ENCODE measurements at places on chromosomes 16 and 17.

GRCh38 chr17:18179196-18179595 is 4.4 kb upstream of the ALKBH5 start:
- no peak for DNase-seq

GRCh38 chr16:84718-85406 is 6.8 kb downstream of the MPG start:
- DNase-seq, result no peak

DNA sequence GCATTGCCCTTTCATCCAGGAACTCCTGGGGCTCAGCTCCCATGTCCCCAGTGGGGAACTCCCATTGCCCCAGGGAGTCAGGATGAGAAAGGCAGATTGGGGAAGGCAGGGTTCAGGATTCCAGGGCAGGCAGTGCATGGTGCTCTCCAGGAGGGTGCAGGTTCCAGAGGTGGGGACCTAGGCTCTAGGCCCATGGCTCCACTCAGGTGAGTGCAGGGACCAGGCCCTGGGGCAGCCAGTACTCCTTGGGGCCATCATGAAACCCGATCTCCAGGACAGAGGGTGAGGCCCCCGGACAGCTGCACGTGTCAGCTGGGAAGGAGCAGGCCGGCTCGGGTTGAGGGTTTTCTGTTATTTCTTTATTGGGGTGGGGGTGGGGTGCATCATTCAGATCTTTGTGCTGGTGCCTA is 1.3 kb upstream of the MTSS2 start:
- no peak for DNase-seq

DNA sequence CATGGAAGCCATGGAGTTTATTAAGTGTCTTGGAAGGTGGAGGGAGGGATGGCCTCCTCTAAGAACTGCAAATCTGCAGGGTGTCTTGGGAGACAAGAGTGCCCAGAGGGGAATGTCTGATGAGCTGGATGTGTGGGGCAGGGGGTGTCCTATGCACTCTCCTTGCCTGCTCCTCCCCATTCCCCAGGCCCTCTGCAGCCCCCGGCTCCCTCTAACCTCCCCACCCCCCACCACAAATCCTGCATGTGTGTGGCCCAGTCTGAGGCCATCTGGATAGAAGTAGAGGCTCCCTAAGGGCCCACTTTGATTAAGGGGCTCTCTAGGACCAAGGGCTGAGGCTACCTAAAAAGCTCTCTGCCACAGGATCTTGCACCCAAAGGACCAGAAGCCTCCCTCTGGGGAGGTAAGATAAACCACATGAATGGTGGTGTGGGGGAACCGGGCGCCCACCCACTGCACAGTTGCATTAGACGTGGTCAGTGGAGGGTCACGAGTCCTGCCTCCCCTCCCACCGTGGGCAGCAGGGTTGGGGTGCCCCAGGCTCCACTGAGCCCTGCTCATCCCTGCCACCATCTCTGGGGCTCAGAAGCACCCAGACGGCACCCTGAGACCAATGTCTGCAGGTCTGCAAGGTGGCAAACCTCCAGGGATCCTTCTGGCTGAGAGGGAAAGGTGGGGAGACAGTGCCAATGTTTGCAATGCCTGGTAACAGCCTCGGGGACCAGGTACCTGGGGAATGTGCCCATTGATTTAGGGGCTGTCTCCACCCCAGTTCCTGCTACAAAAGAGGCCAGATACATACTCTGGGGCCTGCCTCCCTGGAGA is 618 bp downstream of the AANAT start:
- DNase-seq, result no peak

- DNase-seq, result no peak
Observed at GRCh38 chr16:9900576-9900975, 281.7 kb downstream of the GRIN2A start.

DNA sequence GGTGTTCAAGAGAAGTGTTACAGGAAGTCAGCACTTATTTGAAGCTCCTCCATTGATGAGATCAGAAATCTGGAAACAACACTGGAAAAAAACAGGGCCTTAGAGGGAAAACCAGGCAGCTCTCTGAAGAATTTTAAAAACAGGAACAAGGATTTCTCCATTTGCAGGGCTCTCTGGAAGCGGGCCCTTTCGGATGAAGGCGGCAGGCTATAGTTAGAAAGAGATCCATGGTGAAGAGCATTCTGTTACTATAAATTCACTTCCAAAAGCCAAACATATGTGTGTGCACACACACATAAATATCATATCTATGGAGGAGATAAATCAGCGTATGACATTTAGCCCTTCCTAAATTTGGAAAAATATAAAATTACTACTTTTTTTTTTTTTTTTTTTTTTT is 42.6 kb upstream of the GRIN2A start:
- no peak for DNase-seq

DNA sequence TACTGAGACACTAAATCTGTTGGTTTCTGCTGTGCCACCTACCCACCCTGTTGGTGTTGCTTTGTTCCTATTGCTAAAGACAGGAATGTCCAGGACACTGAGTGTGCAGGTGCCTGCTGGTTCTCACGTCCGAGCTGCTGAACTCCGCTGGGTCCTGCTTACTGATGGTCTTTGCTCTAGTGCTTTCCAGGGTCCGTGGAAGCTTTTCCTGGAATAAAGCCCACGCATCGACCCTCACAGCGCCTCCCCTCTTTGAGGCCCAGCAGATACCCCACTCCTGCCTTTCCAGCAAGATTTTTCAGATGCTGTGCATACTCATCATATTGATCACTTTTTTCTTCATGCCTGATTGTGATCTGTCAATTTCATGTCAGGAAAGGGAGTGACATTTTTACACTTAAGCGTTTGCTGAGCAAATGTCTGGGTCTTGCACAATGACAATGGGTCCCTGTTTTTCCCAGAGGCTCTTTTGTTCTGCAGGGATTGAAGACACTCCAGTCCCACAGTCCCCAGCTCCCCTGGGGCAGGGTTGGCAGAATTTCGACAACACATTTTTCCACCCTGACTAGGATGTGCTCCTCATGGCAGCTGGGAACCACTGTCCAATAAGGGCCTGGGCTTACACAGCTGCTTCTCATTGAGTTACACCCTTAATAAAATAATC is 14.6 kb downstream of the STH start:
- DNase-seq, result no peak

DNA sequence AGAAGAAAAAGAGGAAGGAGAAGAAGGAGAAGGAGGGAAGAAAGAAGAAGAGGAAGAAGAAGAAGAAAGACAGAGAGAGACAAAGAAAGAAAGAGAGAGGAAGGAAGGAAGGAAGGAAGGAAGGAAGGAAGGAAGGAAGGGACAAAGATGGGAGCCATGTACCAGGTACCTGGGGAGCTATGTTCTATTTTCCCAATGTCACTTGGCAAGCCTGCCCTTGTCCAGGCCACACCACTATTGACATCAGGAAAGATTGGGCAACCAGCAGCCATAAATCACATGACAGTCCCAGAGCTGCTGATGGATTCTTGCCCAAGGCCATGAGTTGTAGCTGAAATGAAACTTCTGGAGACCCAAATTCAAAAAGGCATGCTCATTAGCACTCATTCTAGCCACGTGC is 2.7 kb upstream of the CES1 start:
- no peak for DNase-seq

DNA sequence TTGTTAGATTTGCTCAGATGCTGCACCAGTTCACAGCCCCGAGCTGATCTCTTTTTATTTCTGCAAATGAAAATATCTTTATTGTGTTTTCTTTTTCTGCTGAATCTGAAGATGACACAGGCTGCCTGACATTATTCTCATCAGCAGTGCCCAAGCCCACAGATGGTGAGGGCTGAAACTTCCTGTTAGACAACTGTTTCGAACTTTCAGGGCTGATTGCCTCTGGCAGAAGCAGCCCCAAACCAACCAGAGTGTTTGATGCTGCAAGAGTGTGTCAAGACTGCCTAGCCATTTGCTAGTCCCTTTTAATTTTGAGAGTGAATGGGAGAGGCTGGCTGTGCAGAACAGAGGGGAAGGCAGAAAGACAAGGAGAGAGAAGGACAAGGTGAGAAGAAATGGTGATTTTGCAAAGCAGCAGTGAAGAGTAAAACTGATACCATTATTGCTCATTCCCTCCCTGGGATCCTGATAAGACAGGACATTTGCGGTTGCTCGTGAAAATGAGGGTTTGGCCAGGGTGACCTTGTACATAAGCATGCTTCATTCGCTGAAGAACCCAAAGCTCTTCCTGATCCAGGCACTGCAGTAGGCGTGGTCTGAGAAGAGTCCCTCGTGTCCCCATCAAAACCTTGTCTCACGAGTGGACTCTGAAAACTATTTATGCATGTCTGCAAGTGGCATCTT is 77.2 kb downstream of the TMEM114 start:
- no peak for DNase-seq

DNA sequence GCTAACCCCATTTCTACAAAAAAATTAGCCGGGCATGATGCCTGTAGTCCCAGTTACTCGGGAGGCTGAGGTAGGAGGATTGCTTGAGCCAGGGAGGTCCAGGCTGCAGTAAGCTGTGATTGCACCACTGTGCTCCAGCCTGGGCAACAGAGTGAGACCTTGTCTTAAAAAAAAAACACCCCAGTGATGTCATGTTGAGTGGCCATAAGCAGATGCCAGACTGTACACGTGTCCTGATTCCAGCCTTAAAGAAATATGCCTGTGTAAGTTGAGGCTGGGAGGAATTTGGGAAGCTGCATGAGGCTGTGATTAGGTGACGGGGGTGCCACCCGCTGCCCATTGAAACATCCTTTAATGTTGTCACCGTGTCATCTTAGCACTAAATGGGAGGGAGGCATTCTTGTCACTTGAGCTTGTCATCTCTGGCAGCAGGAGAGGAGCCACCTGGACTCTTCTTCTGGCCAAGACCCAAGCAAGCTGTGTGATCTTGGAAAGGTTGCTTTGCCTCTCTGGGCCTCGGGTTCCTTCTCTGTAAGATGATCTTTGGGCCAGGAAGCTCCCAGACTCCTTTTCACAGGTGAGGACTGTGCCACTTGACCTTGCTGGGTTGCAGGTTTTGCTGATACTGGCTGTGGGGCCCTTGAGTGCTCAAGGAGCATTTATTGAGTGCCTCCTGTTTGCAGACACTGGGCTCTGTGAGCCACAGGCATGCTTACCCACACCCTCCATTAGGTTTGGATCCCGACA is 98.3 kb upstream of the CIBAR2 start:
- DNase-seq, result no peak

- DNase-seq, result peak; percentile 93
Observed at GRCh38 chr17:78128551-78129350, at the start of gene TMC6. TMC6 (minus strand) TSS chr17:78128755; CDS start chr17:78126832, 1,923 bp downstream.

DNA sequence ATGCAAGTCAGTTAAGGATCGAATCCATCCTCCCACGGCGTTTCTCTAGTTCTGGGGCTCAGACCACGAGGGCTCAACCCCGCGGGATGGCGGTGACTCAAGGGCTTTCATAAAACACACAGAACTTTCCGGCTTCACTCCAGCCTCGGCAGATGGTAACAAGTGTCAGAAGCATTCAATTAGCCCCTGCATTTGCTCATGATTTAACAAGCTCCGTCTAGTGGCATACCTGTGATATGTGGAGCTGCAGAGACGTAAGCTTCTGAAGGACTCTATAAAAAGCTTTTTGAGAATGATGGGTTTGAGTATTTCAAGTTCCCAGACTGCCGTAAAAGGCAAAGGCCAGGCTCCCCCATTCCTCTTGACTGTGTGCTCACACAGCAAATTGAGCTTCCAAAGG is 91.3 kb upstream of the SEC14L1 start:
- DNase-seq, result no peak

DNA sequence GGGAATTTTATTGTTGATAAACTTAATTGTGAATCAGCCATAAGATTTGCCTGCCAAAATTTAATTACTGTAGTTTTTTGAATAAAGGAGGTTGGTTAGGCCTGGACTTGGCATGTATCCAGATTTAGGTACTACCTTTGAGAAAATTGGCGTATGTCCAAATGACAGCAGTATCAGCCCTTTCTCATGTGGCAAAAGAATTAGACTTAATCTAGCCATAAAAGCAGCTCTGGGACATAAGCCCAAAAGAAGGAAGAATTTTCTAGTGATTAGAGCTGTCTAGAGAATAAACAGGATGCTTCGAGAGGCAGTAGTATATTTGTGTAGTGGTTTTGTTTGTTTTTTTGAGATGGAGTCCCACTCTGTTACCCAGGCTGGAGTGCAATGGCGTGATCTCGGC is 27.7 kb downstream of the PPM1E start:
- no peak for DNase-seq

GRCh38 chr17:76353004-76353598 is 615 bp downstream of the PRPSAP1 start:
- DNase-seq, result peak; percentile 82

DNA sequence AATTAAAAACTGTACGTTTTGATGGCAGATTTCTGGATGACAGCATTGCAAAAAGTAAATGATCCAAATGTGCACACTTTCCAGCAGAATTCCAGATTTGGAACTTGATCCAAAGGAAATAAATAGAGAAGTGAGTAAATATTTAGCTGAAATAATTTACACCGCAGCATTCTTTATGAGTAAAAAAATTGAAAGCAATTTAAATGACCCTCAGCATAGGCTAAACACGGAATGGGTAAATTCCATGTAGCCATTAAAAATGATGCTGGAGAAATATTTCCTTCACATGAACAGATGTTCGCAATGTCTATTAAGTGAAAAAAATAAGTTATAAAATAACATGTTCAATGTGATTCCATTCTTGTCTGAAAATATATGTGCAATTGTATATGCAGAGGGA is 424.8 kb downstream of the HS3ST3B1 start:
- no peak for DNase-seq

DNA sequence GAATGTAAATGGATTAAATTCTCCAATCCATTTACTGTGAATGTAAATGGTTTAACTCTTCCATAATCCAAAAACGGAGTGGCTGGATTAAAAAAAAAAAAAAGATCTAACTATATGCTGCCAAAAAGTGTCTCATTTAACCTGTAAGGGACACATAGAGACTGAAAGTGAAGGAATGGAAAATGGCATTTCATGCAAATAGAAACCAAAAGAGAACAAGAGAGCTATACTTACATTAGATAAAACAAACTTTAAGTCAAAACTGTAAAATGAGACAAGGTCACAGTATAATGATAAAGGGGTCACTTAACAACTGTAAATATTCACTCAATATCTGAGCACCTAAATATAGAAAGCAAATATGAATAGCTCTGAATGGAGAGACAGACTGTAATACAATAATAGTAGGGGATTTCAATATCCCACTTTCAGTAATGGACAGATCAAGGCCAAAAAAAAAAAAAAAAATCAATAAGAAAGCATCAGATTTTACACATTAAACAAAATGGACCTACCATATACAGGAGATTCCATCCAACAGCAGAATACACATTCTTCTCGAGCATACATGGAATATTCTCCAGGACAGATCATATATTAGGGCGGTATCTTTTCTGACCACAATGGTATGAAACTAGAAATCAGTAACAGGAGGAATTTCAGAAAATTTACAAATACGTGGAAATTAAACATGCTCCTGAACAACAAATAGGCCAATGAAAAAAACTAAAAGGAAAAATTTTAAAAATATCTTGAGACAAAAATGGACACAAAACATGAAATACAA is 36.4 kb downstream of the CDR2 start:
- no peak for DNase-seq

- no peak for DNase-seq
Observed at GRCh38 chr17:35766903-35767510, 6.3 kb downstream of the C17orf50 start.

DNA sequence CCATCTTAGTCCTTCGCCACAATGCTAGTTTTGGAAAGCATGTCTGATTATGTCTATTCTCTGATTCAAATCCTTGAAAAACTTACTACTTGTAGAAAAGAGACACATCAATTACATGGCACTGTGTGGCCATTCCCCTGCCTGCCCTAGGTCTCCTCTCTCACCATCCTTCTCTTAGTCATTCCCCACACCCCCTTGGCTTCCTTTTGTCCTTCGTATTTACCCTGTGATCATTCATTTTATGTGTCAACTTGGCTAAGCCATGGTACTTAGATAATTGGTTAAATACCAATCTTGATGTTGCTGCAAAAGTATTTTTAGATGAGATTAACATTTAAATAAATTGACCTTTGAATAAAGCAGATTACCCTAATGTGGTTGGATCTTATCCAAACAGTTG is 122.9 kb upstream of the CDH11 start:
- DNase-seq, result no peak
